Ovary (tissue), 10 donors: ENCODE measurements at places on chromosomes 4 and X. TPM values are rescaled to one million over a fixed set of nuclear protein-coding genes. Genes with fewer than 3 reads are reported as not detected.

DNA sequence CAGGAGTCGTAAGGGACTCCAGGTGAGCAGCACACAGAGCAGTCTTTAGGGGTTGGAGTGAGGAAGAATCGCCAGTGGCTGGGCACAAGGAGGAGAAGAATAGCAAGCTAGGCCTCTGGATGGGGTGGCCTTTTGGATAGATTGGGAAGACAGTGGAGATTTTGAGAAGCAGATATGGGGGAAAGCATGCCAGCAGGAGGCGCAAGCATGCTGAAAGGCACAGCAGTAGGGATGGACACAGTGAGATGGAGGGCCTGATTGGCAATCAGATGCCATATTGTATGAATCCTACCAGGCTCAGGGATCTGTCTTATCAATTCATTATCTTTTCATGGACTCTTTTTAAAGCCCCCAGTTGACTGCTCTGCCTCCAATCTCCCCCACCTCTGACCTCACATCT, 60.4 kb upstream of the MAGEA4 start:
- H3K27ac ChIP-seq = no peak overlapping the region
- no peaks in the 10 kb centered on the region for H3K36me3 ChIP-seq
- H3K4me1 ChIP-seq = no peaks in the 10 kb centered on the region
- no peak for DNase-seq
- no peak overlapping the region for H3K4me3 ChIP-seq

GRCh38 chr4:89316211-89316610, 8.6 kb upstream of the GPRIN3 start:
- no peaks in the 10 kb centered on the region for H3K36me3 ChIP-seq
- H3K4me3 ChIP-seq = no peak overlapping the region
- no peaks in the 10 kb centered on the region for H3K4me1 ChIP-seq
- no peaks in the 10 kb centered on the region for H3K27me3 ChIP-seq
- no peak for DNase-seq

GRCh38 chr4:84841435-84841834, 125.1 kb downstream of the WDFY3 start:
- H3K36me3 ChIP-seq = no peaks in the 10 kb centered on the region
- no peak overlapping the region for H3K4me3 ChIP-seq
- H3K27ac ChIP-seq = no peak overlapping the region
- H3K4me1 ChIP-seq = no peaks in the 10 kb centered on the region
- no peaks in the 10 kb centered on the region for H3K27me3 ChIP-seq
- no peak for DNase-seq

DNA sequence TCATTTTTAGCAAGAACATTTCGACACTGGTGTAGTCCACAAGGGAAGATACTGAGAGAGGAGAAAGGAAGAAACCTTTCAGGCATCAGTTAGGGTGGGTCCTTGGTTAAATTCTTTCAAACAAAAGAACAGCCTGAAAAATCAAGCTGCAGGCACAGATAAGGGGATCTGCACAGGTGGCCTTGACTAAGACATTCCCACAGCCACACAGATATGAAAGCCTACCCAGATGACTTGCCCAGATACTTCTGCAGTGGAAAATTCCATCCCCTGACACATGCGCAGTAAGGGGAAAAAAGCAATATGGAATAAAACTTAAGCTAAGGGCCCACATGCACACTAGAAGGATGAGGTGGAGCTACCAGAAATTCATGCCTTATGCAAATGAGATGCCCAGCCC, 8.9 kb upstream of the TMEM165 start:
- no peak for DNase-seq
- H3K4me3 ChIP-seq = no peak overlapping the region
- no peaks in the 10 kb centered on the region for H3K4me1 ChIP-seq
- H3K27me3 ChIP-seq = no peaks in the 10 kb centered on the region
- no peak overlapping the region for H3K27ac ChIP-seq

- H3K4me3 ChIP-seq = no peak overlapping the region
- no peak overlapping the region for H3K27ac ChIP-seq
- H3K27me3 ChIP-seq = no peaks in the 10 kb centered on the region
- H3K36me3 ChIP-seq = no peaks in the 10 kb centered on the region
- DNase-seq = no peak
These were observed 68.0 kb upstream of the MAGED1 start for GRCh38 chrX:51825436-51825835.

DNA sequence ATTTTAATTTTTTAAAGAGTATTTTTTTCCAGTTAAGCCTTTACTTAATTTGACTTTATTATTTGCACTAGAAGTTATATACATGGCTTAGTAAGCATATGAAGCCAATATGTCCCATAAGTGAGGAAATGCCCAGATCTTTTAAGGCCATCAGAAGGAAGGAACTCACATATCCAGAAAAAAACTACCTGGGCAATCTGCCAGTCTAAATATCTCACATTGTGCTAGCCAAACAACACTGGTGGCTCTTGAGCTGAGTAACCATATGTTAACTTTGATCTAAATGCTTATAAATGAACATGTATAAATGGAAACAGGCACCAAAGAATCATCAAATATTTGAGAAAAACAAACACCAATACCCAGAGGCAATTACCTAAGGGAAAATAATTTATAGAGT, 138.6 kb upstream of the APOOL start:
- H3K4me1 ChIP-seq = no peaks in the 10 kb centered on the region
- H3K27me3 ChIP-seq = no peaks in the 10 kb centered on the region
- no peaks in the 10 kb centered on the region for H3K36me3 ChIP-seq
- H3K27ac ChIP-seq = no peak overlapping the region
- H3K4me3 ChIP-seq = no peak overlapping the region

- no peaks in the 10 kb centered on the region for H3K4me1 ChIP-seq
- no peak for DNase-seq
- H3K27ac ChIP-seq = no peak overlapping the region
- no peak overlapping the region for H3K4me3 ChIP-seq
- no peaks in the 10 kb centered on the region for H3K27me3 ChIP-seq
These were observed 29.2 kb upstream of the ZNF81 start for GRCh38 chrX:47807548-47807947.

DNA sequence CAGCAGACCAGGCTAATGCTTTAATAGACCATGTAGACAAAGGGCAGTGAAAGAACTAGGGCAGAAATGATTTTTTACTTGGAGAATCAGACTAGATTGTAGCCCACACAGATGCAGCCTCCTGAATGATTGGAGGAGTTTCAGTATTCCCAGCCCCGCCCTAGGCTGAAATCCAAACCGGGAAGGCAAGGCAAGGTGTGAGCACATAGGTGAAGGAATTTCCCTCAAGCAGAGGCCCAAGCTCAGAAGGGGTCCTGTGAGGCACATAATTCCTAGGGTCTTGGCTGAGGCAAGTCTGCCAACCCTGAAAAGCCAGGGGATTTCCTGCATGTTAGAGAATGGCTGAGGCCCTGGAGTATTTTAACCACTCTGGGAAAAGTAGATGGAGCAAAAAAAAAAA, 56.4 kb upstream of the PAK3 start:
- no peak for DNase-seq
- H3K4me3 ChIP-seq = no peak overlapping the region
- H3K4me1 ChIP-seq = no peaks in the 10 kb centered on the region
- no peaks in the 10 kb centered on the region for H3K36me3 ChIP-seq
- H3K27me3 ChIP-seq = no peaks in the 10 kb centered on the region

DNA sequence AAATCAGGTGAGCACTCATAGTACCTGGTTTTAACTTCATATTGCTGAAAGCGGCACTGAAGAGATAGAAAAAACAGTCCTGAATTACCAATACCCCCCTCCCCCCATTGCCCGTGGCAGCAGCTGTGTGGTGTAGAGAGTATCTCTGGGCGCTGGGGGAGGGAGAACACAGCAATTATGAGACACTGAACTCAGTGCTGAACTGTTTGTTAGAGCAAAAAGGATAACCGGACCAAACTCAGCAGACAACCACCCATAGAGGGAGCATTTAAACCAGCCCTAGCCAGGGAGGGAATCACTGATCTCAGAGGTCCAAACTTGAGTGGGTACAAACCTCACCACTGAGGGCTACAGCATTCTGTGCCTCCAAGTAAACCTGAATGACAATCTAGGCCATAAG, 457.4 kb upstream of the TEX13C start:
- no peak overlapping the region for H3K27ac ChIP-seq
- H3K4me3 ChIP-seq = no peak overlapping the region
- no peaks in the 10 kb centered on the region for H3K27me3 ChIP-seq
- no peaks in the 10 kb centered on the region for H3K4me1 ChIP-seq

- no peak for DNase-seq
- H3K4me3 ChIP-seq = no peak overlapping the region
- no peaks in the 10 kb centered on the region for H3K4me1 ChIP-seq
- H3K36me3 ChIP-seq = no peaks in the 10 kb centered on the region
- no peak overlapping the region for H3K27ac ChIP-seq
These were observed 75.6 kb upstream of the EFNB1 start for GRCh38 chrX:68753218-68753617.

DNA sequence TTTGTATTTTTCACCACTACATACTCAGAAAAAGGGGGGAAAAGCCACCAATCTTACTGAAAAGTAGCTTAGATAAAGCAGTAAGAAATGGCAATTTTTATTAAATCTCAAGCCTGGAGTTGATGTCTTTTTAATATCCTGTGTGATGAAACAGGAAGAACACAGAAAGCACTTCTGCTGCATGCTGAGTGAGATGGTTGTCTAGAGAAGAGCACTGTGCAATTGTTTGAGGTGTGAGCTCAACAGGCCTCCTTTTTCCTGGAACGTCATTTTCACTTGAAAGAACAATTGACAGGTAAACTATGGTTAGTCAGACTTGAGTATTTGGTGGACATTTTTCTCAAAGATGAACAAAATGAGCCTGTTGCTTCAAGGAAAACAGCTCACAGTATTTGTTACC, 73.9 kb downstream of the RTL5 start:
- no peaks in the 10 kb centered on the region for H3K27me3 ChIP-seq
- no peak overlapping the region for H3K4me3 ChIP-seq
- H3K27ac ChIP-seq = no peak overlapping the region

DNA sequence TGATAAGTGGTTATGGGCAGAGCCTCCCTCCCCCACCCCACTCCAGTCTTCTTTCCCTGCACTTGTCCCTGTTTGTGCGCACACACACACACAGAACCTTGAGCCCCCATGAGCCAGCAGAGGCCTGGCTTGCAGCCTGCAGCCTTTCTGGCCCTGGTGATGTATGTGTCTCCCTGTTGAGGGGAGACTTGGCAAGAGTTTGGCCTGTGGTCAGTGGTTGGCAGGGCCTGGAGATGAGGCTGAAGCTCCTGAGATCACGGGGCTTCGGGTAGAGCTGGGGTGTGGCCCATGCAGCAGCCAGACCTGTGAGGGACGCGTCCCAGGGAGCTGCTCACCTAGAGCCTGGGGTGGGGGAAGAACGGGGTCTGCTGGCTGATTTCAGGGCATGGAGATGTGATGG, 2.3 kb downstream of the GPR173 start:
- H3K4me1 ChIP-seq = peaks cover 6% of the 10 kb centered on the region
- no peak for DNase-seq
- no peak overlapping the region for H3K27ac ChIP-seq
- H3K27me3 ChIP-seq = no peaks in the 10 kb centered on the region

- no peak overlapping the region for H3K4me3 ChIP-seq
- no peaks in the 10 kb centered on the region for H3K27me3 ChIP-seq
- no peaks in the 10 kb centered on the region for H3K4me1 ChIP-seq
These were observed 35.6 kb upstream of the CDKN2AIP start for GRCh38 chr4:183408796-183409195.

GRCh38 chr4:123892368-123892976, 495.9 kb downstream of the SPRY1 start:
- H3K4me1 ChIP-seq = peaks cover 5% of the 10 kb centered on the region
- no peak overlapping the region for H3K4me3 ChIP-seq
- no peaks in the 10 kb centered on the region for H3K36me3 ChIP-seq
- DNase-seq = no peak

Gene TRPC5OS
- not detected for total RNA-seq

Gene PGAM4
- total RNA-seq = not detected

Gene PAGE2
- total RNA-seq = not detected
